ENCODE measurements at places on chromosomes 1 and 21.

DNA sequence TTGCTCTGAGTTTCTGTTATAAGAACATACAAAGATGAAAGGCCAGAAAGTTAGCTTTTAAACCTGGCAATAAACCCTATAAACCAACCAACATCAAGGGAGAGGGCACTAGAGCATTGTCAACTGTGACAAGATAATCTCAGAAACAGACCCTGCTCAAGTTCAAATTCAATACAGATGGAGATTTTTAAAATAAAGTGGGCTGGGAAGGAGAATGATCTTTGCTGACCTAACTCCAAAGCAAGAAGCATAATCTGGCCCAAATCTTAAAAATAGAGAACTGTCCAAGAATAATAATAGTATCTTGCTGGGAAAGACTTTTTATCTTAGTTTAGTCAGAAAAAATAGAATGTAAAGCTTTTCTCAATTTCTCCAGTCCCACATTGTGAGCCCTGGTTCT, 485.5 kb downstream of the DISC1 start:
- peak; percentile 41 for DNase-seq

- peak; percentile 14 for DNase-seq
Measured at GRCh38 chr21:36015045-36015444, 45.3 kb downstream of the SETD4 start.

- DNase-seq: no peak
Measured at GRCh38 chr1:239803781-239804180, 287.9 kb upstream of the FMN2 start.

- DNase-seq: no peak
Measured at GRCh38 chr1:107833061-107833460, 131.9 kb downstream of the VAV3 start.

GRCh38 chr1:230976360-230976759, 2.3 kb downstream of the TTC13 start:
- DNase-seq: no peak

GRCh38 chr1:109225308-109225707, 11.6 kb downstream of the SARS1 start:
- DNase-seq: no peak

GRCh38 chr1:199832451-199832850, 195.1 kb upstream of the NR5A2 start:
- DNase-seq: no peak

DNA sequence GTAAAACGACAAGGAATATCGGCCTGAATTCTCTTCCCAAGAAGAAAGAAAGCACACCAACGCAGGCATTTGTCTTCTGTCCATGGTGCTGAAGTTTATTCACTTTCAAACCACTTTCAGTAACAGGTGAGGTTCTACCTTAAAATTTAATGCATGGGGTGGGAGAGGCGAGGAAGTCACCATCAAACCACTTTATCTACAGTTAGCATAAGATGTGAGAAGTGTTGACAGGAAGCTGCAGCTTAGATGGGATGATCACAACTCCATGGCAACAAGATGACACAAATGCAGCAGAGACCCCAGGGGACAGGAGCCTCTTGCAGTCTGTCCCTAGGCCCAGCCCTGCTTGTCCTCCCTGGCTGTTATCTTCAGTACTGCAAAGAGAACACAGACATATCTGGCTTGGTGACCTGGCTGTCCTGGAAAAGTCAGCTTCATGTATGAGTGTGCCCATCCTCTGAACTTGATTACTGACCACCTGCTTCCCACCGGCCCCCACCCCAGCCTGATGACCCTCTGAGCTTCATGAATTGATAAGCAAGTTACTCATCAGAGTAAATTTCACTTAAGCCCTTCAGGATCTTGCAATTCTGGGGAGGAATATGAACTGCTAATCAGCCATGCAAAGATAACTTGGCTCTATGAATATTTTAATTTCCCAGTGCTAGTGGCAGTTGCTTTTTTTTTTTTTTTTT, 1.8 kb downstream of the NPPA start:
- DNase-seq: peak; percentile 21

DNA sequence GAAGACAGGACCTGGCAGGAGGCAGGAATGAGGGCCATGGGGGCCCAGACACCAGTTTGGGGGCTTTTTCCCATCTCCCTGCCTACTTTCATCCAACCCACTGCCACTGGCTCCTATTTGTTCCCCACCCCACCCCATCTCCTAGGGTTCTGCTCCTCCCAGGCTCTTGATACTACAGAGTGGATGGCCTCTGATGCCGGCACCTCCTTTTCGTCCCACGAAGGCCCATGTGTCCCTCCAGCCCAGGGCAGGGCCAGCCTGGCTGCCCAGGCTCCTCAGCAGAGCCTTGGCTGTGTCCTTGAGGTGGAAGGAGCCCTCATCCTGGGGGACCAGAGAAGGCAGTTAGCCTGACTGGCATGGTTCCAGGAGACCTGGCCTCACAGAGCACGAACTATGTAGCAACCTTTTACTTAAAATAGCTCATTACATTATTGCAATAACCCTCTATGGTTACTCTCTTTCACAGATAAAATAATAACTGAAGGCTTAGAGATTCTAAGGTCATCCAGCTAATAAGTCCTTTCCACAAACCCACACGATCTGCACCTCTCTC, 3.5 kb downstream of the POMGNT1 start:
- no peak for DNase-seq

DNA sequence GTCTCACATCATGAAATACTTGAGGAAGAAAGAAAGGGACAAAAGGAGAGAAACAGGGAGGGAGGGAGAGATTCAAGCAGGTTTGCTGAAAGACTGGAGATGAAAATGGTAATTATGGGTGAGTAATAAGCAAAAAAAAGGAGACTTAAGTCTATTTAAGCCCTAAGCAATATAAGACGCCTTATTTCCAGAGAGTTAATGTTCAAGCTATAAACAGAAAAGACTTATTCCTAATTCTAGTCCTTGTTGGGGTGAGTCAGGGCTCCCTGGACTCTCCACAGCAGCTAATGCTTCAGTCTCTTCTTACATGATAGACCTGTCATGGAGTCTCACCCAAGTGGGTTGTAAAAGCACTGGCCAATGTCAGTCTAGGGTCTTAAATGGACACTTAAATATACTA, 619.2 kb downstream of the SMYD3 start:
- no peak for DNase-seq

GRCh38 chr21:45572783-45573451, 30.7 kb upstream of the SLC19A1 start:
- no peak for DNase-seq

GRCh38 chr1:172909606-172910326, 141.0 kb downstream of the TNFSF18 start:
- peak; percentile 91 for DNase-seq

- no peak for DNase-seq
Measured at GRCh38 chr1:165942062-165942461, 114.6 kb downstream of the UCK2 start.
